ENCODE measurements at places on chromosomes 2 and 18.

GRCh38 chr2:152441961-152442360, 107.0 kb downstream of the FMNL2 start:
- H3K4me3 ChIP-seq, result no peak overlapping the region
- no peak overlapping the region for H3K27ac ChIP-seq
- H3K27me3 ChIP-seq, result no peaks in the 10 kb centered on the region
- peaks cover 42% of the 10 kb centered on the region for H3K4me1 ChIP-seq

DNA sequence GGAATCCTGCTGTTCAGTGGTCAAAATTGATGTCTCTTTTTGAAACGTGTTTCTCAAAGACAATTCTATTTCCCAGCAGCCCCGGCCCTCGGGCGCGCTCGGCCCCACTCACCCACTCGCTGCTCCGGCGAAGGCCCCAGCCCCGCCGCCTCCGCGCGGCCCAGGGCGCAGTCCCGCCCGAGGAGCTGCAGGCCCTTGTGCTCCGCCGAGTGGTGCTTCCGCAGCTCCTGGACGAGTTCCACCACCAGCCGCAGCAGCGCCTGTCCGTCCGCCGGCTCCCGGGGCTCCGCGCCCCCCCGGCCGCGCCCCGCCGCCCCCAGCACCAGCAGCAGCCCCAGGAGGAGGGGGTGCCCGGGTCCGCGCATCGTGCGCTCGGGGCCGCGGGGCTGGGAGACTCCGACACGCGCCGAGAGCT, 413 bp downstream of the ALKAL2 start:
- no peak overlapping the region for H3K27ac ChIP-seq
- no peaks in the 10 kb centered on the region for H3K4me1 ChIP-seq
- DNase-seq, result no peak
- peak overlapping the region; percentile 81 for H3K4me3 ChIP-seq
- H3K27me3 ChIP-seq, result peaks cover 55% of the 10 kb centered on the region

DNA sequence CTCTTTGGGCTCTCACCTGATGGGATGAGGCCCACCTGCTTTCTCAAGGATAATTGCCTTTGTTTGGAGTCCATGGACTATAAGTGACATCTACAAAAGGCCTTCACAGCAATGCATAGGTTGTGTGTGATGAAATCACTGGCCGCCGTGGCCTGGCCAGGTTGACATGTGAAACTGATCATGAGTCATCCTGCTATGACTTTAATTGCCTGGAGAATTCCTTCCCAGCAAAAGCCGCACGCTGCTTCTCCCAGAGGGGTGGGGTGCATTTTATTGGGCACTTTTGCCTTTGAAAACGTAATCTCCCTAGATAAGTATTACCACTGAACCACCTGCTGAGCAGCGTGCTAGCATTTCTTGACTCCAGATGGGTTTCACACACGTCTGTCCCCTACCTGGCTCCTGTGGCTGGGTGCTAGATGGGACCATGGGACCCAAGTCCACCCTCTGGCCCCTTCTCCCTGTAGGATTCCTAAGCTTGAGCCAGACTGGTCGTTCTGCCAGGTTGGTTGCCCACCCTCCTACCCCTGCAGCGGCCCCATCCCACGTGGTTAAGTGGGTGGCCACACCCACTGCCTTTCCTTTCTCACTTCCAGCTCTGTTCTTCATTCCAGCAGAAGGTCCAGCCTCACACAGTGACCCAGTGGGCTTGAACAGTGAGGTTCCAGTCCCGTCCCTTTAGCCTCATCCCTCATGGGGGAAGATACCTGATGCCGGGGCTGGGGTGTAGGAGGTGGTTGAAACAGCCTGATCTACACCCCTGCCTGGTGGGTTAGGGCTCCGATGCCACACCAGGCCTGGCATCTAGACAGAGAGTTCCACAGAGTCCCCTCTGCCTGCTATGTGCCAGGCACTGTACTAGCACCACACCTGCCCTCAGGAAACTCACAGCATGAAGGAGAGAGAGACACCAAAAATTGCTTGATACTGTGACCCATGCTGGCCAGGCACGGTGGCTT, 89.6 kb downstream of the GBX2 start:
- H3K4me3 ChIP-seq, result no peak overlapping the region
- H3K27me3 ChIP-seq, result no peaks in the 10 kb centered on the region
- H3K36me3 ChIP-seq, result no peaks in the 10 kb centered on the region
- H3K4me1 ChIP-seq, result peaks cover 7% of the 10 kb centered on the region

GRCh38 chr18:8943900-8944870, 158.3 kb upstream of the NDUFV2 start:
- peak overlapping the region; percentile 10 for H3K27ac ChIP-seq
- H3K27me3 ChIP-seq, result peaks cover 3% of the 10 kb centered on the region
- no peak overlapping the region for H3K4me3 ChIP-seq

DNA sequence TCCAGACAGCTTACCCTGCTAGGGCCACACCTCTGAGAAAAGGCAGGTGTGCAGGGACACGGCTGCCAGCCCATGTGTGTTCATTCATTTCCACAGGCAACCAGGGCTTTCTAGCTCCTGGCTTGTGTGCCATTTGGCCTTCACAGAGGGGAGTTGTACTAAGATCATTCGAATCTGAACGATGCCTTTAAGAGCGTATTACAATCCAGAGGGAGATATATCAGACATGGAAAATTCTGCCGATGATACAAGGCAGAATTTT, 64.2 kb upstream of the OTOF start:
- H3K4me3 ChIP-seq, result no peak overlapping the region
- no peaks in the 10 kb centered on the region for H3K36me3 ChIP-seq
- H3K4me1 ChIP-seq, result peaks cover 17% of the 10 kb centered on the region

GRCh38 chr18:79740521-79741361, 57.0 kb upstream of the KCNG2 start:
- H3K27me3 ChIP-seq, result no peaks in the 10 kb centered on the region
- no peak overlapping the region for H3K27ac ChIP-seq
- no peak for DNase-seq
- peaks cover 38% of the 10 kb centered on the region for H3K36me3 ChIP-seq
- no peaks in the 10 kb centered on the region for H3K4me1 ChIP-seq

GRCh38 chr2:70143314-70144150, 47.3 kb downstream of the C2orf42 start:
- H3K4me3 ChIP-seq, result peak overlapping the region; percentile 87
- no peak for DNase-seq
- H3K27me3 ChIP-seq, result peaks cover 3% of the 10 kb centered on the region
- H3K4me1 ChIP-seq, result peaks cover 28% of the 10 kb centered on the region

DNA sequence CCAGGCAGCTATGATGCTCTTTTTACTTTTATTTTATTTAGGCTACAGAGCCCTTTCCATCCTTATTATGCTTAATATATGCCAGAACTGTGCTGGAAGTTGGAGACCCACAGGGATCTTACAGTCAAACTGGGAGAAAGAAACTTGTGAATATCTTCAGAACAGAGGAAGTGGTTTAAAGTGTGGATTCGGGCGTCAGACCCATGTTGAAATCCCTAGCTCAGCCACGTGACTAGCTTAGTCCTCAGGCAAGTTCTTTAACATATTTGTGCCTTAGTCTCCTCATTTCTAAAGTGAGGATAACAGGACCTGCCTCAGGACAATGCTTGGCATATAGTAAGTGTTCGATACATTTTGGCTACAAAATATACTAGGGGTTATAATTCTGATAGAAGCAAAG, 59.1 kb downstream of the MAP3K20 start:
- H3K36me3 ChIP-seq, result peaks cover 3% of the 10 kb centered on the region
- no peak for DNase-seq
- no peaks in the 10 kb centered on the region for H3K27me3 ChIP-seq
- peaks cover 15% of the 10 kb centered on the region for H3K4me1 ChIP-seq
- no peak overlapping the region for H3K27ac ChIP-seq

GRCh38 chr2:140863713-140864112, 1267.1 kb downstream of the LRP1B start:
- no peaks in the 10 kb centered on the region for H3K36me3 ChIP-seq
- H3K4me1 ChIP-seq, result no peaks in the 10 kb centered on the region
- no peak overlapping the region for H3K27ac ChIP-seq
- peaks cover 4% of the 10 kb centered on the region for H3K27me3 ChIP-seq

GRCh38 chr2:96508521-96509113, 3.5 kb upstream of the NEURL3 start:
- H3K4me3 ChIP-seq, result no peak overlapping the region
- no peaks in the 10 kb centered on the region for H3K36me3 ChIP-seq
- peak; percentile 66 for DNase-seq

DNA sequence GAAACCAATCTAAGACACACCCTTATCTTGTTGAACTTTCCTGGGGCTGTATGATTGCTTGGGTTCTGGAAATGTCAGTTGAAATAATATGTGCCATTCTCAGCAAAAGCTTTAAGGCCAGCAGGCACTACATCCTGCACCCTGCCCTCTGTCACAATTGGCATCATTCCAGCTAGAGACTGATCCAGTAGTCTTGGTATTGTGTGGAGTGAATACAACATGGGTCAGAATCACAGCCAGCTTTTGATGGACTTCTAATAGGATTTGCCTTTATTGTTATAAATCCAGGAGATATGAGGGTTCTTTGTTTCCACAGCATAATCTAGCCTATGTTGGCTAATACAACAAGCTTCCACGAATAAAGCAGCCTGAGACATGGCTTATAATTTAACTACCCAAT, 617.0 kb upstream of the CDH2 start:
- DNase-seq, result no peak
- no peaks in the 10 kb centered on the region for H3K36me3 ChIP-seq
- H3K4me3 ChIP-seq, result no peak overlapping the region
- H3K27ac ChIP-seq, result no peak overlapping the region
- no peaks in the 10 kb centered on the region for H3K27me3 ChIP-seq

GRCh38 chr18:55550471-55550870, 37.5 kb downstream of the TCF4 start:
- H3K27ac ChIP-seq, result no peak overlapping the region
- H3K4me3 ChIP-seq, result no peak overlapping the region
- H3K36me3 ChIP-seq, result peaks cover 25% of the 10 kb centered on the region
- H3K4me1 ChIP-seq, result peaks cover 29% of the 10 kb centered on the region
- no peaks in the 10 kb centered on the region for H3K27me3 ChIP-seq

- DNase-seq, result no peak
- H3K27ac ChIP-seq, result no peak overlapping the region
- no peaks in the 10 kb centered on the region for H3K27me3 ChIP-seq
- peaks cover 23% of the 10 kb centered on the region for H3K4me1 ChIP-seq
These were observed 14.2 kb downstream of the CAVIN2 start for GRCh38 chr2:191832668-191833067.

- H3K36me3 ChIP-seq, result peaks cover 9% of the 10 kb centered on the region
- no peaks in the 10 kb centered on the region for H3K4me1 ChIP-seq
- no peak overlapping the region for H3K4me3 ChIP-seq
- DNase-seq, result no peak
- no peak overlapping the region for H3K27ac ChIP-seq
These were observed 15.1 kb downstream of the PHOSPHO2 start for GRCh38 chr2:169709331-169709730.

DNA sequence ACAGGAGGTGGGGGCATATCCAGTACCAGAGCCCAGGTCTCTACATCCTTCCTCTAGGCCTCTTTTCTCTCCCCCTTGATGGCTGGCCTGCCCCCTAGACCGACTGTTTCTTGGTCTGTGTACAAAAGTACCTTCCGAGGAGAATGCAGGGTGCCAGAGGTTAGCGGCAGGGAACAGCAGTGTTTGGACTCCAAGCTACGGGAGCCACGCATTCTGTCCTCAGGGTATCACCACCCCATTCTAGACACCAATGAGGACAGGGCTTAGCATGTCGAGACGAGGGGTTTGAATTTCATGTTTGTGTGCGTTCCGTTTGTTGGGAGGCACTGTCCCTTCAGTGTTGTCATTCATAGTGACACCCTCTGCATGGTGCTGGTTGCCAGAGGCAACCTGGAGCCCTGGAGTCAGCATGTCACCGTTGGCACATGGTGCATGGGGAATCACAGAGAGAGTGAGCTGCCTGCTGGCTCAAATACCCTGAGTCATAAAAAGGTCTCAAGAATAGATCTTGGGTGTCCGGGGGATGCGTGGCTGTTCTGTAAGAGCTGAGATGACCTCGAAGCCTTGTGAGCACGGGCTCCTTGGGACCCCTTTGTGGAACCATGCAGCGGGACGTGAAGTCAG, 57.2 kb upstream of the LDLRAD4 start:
- H3K4me1 ChIP-seq, result peaks cover 5% of the 10 kb centered on the region
- no peak for DNase-seq
- no peaks in the 10 kb centered on the region for H3K27me3 ChIP-seq
- no peak overlapping the region for H3K4me3 ChIP-seq

DNA sequence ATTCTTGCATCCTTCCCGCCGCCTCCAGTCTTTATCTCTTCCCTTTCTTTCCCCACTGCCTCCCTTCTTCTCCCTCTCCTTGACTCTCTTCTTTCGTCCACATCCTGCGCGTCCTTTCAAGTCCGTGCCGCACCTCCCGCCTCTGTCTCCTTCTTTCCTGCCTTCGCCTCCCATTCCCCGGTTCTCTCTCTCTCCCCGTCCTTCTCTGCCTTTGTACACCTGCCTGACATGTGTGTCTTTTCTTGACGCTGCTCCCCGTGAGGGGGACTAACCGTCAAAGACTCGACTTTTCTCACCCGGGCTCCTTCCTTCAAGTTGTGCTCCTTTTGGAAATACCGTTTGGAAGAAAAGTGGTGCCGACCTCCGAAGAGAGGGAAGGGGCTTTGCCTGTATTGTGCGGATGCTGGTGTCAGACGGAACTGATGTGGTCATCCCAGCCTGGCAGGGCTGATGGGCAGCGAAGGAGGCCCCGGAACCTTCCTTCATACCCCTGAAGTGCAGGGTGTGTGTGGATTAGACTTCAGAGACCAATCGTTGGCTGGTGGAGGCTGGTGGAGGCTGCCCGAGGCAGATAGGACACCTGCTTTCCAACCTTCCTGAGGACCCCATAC, 879 bp downstream of the TMEM178A start:
- H3K4me3 ChIP-seq, result peak overlapping the region; percentile 97
- peaks cover 3% of the 10 kb centered on the region for H3K36me3 ChIP-seq
- H3K4me1 ChIP-seq, result peaks cover 25% of the 10 kb centered on the region
- peak overlapping the region; percentile 82 for H3K27ac ChIP-seq

- no peaks in the 10 kb centered on the region for H3K36me3 ChIP-seq
- no peak overlapping the region for H3K4me3 ChIP-seq
- no peak for DNase-seq
- no peaks in the 10 kb centered on the region for H3K27me3 ChIP-seq
These were observed 137.7 kb downstream of the SNTG2 start for GRCh38 chr2:1088192-1088860.

DNA sequence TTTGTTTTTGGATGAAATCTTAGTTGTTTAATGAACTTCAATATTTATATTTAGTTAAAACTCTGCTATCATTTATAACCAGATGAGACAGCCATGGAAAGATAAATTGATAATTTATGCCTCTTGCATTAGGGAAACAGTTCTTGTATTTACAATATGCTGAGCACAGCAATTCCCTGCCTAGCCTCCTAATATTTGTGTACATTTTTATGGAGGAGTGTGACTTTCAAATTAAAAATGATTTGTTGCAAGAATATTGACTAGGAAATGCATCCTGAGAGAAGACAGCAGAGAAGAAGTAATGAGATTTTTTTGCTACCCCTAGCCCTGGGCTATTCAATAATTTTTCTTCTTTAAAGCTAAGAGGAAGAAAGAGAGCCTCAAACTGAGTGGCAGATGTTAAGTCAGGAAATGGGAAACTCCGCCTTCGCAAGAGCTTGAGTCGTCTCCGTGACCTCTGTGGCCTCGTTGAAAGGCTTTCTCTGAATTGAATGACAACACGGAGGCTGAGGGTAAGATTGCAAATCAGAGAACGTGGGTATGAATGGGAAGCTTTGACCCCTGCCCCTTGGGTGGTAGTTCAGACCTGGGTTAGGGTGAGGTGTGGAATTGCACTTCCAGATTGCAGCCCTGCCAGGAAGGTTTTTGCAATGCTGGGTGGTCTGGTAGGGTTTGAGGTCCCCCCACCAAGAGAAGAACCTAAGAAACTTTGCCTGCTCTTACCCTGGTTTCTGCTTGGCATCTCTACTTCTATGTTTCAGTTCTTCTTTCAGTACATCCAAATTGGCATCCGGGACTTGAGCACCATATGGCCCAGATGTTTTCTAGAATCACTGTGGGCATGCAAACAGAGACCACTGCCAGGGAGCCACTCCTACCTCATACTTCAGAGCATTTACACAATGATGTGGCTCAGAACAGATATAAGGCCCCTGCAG, 210.3 kb upstream of the RBMS1 start:
- H3K4me1 ChIP-seq, result peaks cover 30% of the 10 kb centered on the region
- no peak for DNase-seq
- H3K27ac ChIP-seq, result peak overlapping the region; percentile 52
- H3K27me3 ChIP-seq, result no peaks in the 10 kb centered on the region
- peak overlapping the region; percentile 46 for H3K4me3 ChIP-seq
